ENCODE measurements at places on chromosomes 1 and 21.
A peak's percentile ranks its signal among the peaks of the same experiment; 100 is the strongest.

GRCh38 chr1:60903591-60903990, 178.8 kb upstream of the NFIA start:
- no peak for DNase-seq

- DNase-seq, result no peak
Observed at GRCh38 chr1:154348429-154349076, 23.2 kb downstream of the ATP8B2 start.

- DNase-seq, result no peak
Observed at GRCh38 chr1:100670083-100670482, 49.5 kb upstream of the VCAM1 start.

DNA sequence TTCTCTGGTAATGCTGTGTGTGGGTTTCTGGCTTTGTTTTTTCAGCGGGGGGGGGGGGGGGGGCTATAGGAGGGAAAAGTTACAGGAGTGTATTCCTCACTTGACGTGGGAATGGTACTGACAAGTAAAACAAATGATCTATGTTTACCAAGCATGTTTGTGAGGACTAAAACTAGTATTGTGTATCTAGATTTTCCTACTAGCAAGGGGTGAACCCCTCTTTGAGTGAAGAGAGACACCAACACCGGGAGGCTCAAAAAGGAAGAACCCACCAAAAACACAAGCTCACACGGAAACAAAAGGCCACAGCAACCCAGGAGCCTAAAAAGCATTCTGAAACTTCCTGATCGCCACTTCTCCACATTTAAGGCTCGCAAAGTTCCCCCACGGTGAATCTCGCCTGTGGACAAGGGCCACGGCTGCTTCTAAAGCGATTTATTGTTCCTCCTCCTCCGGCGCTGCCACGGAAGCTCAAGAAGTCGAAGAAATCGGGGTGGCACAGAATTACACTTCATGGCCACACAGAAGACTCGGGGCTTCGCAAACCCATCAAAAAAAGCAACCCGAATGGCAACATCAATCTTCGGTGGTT, 703 bp downstream of the PUM1 start:
- peak; percentile 47 for DNase-seq

GRCh38 chr21:25790122-25790877, 55.5 kb downstream of the GABPA start:
- peak; percentile 31 for DNase-seq

- DNase-seq, result no peak
Observed at GRCh38 chr1:6472391-6472790, 6.4 kb upstream of the TNFRSF25 start.

DNA sequence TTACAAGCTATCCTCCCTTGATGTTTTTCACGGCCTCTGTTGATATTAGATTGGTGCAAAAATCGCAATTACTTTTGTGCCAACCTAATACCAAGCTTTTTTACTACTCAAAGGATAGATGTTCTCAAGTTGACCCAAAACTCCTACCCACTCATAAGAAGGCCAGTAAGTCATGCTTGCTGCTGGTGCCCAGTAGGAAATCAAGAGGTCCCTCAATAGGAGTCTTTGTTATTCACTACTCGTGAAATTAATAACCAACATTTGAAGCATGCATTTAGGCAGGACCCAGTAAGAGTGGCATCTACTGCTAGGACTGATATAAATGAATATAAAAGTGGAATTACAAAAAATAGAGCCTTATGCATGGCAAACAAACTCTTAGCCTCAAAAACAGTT, 52.6 kb downstream of the APP start:
- DNase-seq, result no peak

All from GM20000 (cell line).